Cortex of kidney (tissue), 1 donor: ENCODE measurements at places on chromosomes 1 and 21.

DNA sequence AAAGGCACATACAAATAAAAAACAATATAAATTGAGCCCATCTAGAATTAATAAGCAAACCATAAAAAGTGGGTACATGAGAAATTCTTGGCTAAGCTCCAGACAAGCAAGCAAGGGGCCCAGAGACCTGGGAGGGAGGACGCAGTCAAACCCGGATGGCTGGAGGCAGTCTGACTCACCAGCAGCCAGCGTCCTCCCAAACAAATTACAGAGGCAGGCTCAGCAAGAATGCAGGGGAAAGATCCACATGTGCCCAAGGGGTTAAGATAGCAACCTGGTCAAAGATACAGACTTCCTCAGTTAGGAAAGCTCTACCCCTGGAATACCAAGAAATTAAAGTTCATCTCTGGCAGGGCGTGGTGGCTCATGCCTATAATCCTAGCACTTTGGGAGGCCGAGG is 7.4 kb upstream of the TIAM1 start:
- DNase-seq: no peak

DNA sequence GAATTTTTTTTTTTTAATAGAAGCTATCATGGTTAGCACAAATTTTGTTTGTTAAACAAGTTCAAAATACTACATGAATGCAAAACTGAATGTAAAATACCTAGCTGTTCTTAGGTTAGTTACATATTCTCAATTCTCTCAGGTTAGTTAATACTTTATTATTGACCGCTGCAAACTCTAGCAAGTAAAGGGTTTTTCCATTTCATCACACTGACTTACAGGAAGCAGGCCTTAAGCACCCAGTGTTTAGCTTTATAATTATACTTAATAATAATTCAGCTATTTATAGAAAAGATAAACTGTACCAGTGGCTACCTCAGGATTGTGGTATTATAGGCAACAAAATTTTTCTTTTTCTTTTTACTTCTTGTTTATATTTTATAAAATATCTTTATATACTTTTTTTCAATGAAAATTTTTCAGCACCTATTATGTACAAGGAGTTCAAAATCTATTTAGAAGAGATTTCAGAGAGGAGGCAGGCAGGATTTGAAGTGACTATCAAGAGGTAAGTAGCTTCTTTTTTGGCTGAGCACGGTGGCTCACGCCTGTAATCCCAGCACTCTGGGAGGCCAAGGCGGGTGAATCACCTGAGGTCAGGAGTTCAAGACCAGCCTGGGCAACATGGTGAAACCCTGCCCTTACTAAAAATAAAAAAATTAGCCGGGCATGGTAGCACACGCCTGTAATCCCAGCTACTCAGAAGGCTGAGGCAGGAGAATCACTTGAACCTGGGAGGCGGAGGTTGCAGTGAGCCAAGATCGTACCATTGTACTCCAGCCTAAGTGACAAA is 17.9 kb downstream of the PLPP3 start:
- no peak for DNase-seq

GRCh38 chr1:234953655-234954405 is 174.8 kb downstream of the TOMM20 start:
- no peak for DNase-seq

GRCh38 chr1:12124693-12125421 is 41.9 kb upstream of the TNFRSF1B start:
- no peak for DNase-seq

- no peak for DNase-seq
These were observed 35.1 kb upstream of the IFFO2 start for GRCh38 chr1:18991585-18991984.

- no peak for DNase-seq
These were observed 203.9 kb upstream of the PROX1 start for GRCh38 chr1:213783893-213784292.

- no peak for DNase-seq
These were observed 251.4 kb downstream of the FAM72C start for GRCh38 chr1:143720087-143721023.

- no peak for DNase-seq
These were observed 622.4 kb upstream of the PKN2 start for GRCh38 chr1:88061492-88062177.

GRCh38 chr1:29169976-29170375 is 11.7 kb downstream of the SRSF4 start:
- DNase-seq: no peak

DNA sequence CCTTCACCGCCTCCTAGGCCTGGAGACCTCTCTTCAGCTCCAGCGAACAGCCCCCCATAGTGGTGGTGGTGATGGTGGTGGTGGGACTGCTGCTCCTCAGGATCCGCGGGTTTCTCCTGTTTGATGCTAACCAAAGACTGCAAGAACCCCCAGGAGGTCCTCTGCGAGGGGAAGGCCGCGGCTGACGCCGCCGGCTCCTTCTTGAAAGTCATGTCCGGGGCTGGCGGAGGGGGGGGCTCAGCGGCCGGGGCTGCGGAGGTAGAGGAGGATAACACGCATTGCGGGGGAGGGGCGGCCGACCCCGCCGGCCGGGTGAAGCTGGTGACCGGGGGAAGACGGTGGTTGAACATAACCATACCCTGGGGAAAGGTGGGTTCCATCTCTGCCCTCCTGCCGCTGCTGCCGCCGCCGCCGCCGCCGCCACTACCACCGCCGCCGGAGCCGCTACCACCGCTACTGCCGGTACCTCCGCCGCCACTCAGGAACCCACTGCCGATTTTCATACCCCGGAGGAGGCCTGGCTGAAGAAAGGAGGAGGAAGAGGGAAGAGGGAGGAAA is 554 bp downstream of the ZNF281 start:
- no peak for DNase-seq

DNA sequence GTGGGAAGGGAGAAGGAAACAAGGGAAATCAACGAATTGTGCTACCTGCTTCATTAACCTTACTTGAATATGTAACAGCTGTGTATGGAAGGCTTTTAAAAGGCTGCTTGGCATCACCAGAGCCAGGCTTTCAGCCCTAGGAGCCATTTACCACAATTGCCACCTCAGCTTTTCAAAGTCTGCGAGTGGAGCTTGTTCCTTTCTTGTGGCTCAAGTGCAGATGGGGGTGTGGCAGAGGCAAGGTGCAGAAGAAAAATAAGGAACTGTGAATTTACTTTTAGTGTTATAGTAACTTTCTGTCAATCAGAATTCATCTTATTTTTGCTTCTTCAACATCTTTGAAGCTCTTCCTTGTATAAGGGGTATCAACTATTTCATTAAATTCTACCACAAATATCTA is 17.6 kb downstream of the CLCA2 start:
- no peak for DNase-seq

- no peak for DNase-seq
These were observed 3.1 kb downstream of the KANK4 start for GRCh38 chr1:62316135-62316534.

DNA sequence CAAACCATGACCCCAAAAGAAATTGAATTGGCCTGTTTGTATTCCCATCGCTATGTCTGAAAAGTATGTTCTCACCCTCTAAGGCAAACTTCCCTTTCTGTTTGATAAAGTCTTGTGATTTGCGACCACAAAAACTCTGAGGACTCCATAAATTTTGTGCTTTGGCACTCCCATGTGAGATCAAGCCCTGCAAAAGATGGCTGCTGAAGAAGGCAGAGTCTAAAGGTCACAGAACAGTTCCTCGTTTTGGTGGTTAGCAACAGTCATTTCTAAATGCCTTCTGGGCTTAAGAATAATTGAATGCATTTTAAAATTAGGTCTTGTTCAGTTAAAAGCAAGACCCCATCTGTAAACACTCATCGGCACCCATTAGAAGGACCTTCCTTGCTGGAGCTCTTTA is 441.6 kb downstream of the OMA1 start:
- DNase-seq: no peak

DNA sequence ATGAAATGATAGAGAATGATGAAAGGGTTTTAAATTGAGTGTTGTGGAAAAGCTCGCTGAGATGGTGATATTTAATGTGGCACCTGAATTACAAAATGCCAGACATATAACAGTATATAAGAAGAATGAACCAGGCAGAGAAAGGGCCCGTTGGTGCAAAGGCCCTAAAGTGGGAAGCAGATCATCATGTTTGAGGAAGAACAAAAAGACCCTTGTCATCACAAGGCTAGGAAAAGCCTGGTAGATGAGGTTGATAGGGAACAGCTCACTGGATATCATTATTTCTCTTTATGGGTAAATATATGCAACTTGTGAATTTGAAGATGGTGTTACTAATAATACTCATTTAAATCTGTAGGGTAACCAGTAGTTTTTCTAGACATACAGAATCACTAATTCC is 11.0 kb downstream of the RAP1A start:
- DNase-seq: no peak

DNA sequence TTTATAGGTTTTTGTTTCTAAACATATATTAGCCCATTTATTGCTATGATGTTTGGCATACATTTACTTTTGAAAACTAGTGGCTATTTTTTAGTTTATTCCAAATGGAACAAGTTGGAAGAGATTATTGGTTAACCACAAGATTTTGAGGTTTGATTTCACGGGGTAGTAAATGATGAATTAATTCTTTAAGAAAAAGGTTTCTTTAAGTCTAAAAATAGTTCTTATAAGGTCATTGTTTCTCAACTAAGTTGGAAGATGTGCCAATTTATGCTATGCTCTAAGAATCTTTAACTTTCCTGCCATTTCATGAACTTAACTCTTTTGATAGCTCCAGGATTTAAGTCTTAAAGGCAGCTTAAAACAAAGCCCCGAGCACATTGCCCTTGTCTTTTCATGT is 183.8 kb downstream of the LMO4 start:
- DNase-seq: no peak

GRCh38 chr1:58156124-58156468 is 390.4 kb downstream of the OMA1 start:
- DNase-seq: no peak

- DNase-seq: no peak
These were observed 63.2 kb downstream of the SYDE2 start for GRCh38 chr1:85137660-85138059.

- DNase-seq: no peak
These were observed 8.1 kb downstream of the PSMG1 start for GRCh38 chr21:39175154-39175553.

- no peak for DNase-seq
These were observed 62.5 kb upstream of the CAPZB start for GRCh38 chr1:19547814-19548213.

DNA sequence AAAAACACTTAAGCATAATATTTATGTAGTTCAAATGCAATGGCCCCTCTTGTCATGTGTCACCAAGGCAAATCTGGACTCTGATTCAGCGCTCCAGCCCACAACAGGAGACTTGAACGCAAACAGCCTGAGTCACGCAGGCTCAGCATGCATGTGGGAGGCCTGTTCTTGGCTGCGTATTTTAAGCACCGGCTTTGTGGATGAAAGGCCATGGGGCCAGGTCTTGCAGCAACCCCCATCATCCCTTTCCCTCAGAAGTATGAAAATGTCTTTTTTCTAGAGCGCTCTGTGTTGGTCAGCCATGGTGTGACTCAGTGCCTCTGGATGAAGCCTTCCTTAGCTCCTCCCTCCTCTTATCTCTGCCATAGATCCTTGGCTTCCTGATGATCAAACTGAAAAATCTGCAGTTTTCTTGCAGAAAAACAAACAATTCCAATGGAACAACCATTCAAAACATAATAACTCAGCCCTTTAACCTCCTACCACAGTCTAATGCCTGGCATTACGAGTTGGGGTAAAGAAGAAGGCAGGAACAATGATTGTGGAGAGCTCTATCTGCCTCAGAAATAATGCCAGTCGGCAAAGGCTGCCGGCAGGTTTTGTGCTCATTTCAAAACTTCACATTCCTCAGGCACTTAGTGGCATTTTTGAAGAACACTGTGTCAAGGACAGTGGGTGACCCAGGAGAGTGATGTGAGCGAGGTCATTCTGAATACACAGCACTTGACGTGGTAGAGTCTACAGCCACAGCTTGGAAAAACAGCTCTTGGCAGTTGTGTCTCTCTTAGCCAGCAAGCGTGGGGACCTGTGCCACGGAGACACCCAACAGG is 167.5 kb downstream of the CLIC6 start:
- DNase-seq: no peak

DNA sequence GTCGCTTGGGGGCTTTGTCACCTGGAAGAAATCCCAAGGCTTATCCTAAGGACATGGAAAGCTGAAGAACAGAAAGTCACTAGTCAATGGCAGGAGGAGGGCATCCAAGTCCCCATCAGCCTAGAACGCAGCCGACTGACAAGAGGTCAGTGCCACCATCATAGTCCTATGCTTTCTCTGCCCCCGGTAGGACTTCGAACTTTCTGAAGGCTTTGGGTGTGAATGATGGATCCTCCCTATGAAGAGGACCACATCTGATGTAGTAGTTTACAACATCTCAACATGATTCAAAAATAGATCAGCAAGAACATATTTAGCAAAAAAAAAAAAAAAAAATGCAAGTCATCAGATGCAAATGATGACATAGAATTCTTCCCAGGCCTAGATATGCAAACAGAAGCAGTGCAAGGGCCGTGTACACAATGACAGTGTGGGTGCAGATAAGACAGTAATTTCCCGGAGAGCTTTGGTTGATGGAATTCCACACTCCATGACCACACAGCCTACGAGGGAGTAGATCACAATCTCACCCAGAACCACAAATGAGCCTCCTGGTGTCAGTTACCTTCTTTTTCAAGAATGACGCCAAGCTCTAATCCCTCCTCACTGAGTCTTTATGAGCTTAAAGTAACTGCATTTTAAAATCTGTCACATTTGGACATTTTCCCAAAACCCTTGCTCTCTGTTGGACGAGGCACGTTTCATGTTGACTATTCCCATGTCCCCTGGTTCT is 88.2 kb downstream of the PSMG1 start:
- no peak for DNase-seq

GRCh38 chr1:26998429-26999300 is 5.2 kb downstream of the TRNP1 start:
- DNase-seq: no peak

DNA sequence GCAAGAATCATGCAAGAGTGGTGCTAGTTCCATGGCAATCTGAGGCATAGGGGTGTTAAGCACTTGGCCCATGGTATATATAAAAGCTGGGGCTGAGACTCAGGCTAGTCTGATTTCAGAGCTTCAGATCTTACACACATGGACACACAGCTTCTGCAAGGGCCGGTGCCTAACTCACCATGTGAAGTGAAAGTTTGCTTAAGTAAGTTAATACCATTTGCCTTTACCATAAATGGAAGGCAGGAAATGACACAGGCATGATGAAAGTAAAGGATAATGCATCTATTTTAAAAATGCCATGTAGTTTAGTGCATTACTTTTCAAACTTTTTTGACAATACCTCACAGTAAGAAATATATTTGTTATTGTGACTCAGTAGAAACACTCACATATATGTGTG is 122.6 kb downstream of the KCNJ6 start:
- DNase-seq: no peak

- DNase-seq: no peak
These were observed 116.4 kb downstream of the CNIH3 start for GRCh38 chr1:224732377-224733026.

- no peak for DNase-seq
These were observed 118.4 kb upstream of the L1TD1 start for GRCh38 chr1:62076286-62076685.

- DNase-seq: no peak
These were observed 194.4 kb upstream of the SNX7 start for GRCh38 chr1:98467122-98467521.

DNA sequence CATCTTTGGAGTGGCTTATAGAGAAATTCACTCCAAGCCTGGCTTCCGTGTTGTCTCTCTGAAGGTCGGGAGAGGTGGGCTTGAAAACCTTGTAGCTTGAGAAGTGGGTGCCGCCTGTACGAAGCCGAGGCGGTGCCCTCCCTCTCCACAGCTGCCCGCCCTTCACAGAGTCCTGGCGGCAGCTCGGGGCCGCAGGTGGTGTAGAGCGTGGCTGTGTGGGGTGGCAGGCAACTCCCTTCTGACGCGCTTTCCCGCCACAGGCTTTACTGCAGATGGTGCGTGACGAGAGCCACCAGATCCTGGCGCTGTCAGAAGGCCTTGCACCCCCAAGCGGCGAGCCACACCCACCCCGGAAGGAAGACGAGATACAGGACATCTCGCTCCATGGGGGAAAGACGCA is 33.1 kb upstream of the DIP2A start:
- no peak for DNase-seq
